ENCODE measurements at places on chromosomes 1 and 21.

DNA sequence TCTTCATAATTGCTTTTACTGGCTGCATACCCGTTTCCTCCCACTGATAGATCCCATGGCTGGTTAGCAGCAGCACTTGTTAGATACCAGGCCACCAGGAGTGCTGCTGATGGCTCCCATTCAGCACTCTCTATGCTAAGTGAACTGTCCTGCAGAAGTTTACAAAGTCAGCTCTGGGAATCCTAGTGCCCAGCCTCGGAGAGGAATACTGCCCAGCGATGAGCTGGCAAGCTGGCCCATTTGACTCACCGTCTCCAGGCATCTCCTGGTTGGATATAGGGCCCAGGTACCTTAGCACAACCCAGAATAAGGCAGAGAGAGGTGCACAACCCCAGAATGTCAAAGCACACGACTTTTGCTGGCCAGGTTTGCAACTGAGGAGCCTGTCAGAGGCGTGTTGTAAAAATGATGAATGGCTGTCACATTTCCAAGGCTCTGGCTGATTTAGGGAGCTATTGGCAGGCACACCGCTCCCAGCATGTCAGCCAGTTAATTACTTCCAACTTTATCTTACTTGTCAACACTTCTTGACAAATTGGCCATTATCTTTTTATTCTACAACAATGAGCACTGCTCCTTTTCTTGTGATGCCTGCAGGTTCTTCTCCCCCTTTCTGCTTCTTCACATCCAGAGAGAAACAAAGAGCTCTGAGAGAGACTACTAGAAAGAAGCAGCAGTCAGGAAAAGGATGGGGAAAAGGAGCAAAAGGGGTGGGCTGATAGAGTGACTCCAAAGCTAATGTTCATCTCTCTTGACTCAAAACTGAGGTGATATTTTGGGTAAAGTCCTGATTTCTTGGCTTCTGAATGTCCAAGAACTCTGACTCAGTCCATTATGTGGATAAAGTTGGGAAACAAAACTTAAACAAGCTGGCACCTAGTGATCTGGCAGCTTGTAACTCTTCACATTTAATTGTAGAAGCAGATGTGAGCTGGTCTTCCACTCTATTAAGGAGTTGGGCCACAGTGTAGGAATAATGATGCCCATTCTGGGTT is 10.8 kb upstream of the ANGPTL7 start:
- DNase-seq, result no peak

GRCh38 chr21:26148071-26148839 is 22.3 kb downstream of the APP start:
- DNase-seq, result no peak

DNA sequence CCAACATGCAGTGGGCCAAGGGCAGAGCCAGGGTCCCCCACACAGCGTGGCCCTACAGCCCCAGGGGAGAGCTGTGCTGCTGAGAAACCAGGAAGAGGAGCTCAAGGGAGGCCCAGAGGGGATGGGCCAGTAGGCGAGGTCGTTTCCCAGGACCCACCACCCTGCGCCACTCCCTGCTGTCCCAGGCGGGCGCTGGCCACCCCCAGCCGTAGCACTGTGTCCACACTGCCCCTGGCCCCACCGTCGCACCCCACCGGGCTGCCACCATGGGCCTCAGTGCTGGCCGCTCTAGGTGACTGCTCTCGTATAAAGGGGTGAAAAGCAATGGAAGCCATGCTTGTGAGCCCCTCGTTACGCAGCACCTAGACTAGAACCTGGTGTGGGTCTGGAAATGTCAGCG is 22.4 kb downstream of the NADK start:
- no peak for DNase-seq

DNA sequence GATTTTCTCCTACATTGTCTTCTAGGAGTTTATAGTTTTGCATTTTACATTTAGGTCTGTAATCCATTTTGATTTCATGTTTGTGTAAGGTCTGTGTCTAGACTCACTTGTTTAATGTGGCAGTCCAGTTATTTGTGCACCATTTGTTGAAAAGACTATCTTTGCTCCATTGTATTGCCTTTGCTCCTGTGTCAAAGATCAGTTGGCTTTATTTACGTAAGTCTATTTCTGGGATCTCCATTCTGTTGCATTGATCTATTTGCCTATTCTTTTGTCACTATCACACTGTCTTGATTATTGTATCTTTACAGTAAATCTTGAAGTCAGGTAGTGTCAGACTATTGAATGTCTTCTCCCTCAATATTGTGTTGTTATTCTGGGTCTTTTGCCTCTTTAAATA is 49.7 kb upstream of the RGS2 start:
- no peak for DNase-seq

- DNase-seq, result no peak
Measured at GRCh38 chr21:25700741-25701140, 34.0 kb downstream of the ATP5PF start.

DNA sequence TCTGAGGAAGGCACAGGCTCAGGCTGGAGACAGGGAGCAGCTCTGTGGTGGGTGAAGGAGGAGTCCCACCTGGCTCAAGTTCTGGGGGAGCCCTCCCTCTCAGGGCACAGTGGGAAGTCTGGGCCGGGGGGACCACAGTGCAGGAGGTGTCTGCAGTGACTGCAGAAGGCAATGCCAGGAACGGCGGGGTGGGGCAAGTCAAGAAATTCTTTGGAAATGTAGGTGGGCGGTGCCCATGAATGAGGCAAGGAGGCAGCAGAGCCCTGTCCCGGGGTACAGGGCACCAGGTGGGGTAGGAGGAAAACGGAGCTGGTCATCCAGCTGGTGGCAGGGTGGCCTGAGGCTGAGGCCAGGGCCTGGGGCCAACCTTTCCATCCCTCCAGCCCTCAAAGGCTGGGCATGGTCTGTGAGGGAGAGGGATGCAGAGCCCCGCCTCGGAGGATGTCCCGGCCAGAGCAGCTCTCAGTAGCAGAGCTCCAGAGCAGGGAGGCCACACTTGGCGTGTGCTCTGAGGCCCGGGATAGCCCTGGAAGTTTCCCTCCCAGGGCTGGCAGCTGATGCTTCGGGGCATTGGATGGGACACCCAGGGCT is 4.7 kb downstream of the TFF3 start:
- DNase-seq, result no peak

GRCh38 chr1:185595835-185596667 is 138.1 kb upstream of the HMCN1 start:
- DNase-seq, result peak; percentile 46

DNA sequence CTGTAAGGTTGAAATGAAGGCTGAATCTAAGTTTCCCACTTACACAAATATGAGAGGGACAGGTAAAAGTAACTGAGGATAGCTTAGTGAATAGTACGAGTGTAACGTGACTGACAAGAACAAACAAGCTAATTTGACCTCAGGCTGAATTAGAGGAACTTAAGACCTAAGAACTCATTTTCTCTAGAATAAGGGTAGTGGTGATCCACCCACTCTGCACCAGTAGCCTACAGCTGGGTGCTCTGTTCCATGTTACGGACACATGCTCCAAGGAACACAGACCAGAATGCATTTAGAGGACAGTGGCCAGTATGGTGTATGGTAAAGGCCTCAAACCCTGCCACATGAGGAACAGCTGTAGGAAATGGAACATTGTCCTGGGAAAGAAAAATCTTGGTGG is 14.9 kb upstream of the TMEM9 start:
- DNase-seq, result no peak

- no peak for DNase-seq
Measured at GRCh38 chr1:82813386-82813785, 1012.7 kb downstream of the ADGRL2 start.

DNA sequence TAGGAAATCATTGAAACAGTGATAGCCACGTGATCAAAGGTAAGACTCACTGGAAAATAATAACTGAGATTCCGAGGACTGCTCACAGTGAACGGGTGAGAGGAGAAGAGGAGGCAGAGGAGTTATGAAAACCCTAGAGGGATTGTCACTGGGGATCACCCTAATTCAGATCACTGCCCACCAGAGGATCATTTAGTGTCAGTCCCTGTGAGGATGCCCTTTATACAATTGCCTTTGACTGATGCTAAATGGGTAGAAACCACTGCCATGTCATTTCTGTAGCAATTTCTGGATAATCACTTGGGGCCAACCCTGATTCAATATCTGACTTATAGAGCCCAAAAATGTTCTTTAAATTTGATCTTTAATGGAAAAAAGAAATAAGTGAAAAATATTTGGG is 14.1 kb upstream of the VAV3 start:
- DNase-seq, result no peak

DNA sequence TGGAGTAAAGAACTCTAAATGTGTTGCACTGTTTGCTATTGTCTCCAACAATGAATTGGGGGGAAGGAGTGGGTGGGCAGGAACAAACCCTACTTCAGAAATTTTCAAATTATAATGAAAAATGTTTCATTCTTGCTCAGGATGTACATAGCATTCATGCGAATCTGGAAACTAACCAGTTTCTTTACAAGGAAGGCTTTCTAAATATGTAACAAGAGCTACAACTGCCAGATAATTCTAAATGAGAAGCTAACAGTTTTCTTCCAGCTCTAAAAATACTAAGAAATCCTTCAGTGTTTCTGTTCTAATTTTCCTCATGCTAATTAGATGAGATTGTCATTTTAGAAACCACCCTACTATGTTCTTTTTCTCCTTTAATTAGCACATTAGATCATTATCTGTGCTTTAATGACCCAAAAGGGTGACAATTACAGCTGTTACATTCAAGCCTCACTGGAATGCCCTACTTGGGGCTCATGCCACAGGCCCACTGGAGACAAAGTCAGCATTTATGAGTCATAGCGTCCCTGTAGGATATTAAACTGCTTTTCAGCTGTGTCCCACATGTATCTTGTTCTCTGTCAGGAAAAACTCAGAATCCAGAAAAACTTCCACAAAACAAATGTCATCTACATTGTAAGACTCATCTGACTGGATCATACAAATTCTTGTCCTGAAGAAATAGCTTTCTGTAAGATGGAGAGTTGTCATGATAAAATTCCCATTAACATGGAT is 804.6 kb upstream of the CXADR start:
- no peak for DNase-seq

DNA sequence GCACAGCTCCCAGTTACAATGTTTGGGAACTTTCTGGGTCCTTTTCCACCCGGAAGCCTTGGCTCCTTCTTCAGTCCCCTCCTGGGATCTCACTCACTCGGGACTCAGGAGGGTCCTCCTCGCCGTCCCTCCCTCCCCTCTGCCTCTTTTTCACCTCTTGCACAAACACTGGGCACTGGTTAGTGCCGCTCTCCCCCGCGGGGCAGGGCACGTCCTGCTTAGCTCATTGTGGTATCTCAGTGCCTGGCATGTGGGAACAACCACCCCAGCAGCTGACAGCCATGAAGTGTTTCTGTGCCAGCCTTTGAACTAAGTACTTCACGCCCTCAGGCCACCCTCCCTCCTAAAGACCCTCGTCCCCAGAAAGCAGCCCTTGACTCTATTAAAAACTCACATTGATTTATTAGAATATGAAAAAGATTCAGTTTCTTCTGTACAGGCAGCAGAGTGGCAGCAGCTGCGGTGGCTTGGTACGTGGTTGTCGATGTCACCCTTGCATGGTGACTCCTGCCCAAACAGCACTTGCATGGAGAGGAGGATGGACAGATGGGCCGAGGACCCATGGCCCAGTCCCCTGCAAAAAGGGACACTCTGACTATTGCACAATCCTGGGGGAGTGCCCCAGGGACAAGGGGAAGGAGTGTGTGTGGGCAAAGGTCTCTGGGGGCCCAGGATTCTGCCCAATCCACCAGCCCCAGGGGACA is 56.3 kb downstream of the SLC9A1 start:
- DNase-seq, result no peak

- DNase-seq, result no peak
Measured at GRCh38 chr1:30780409-30780808, 22.8 kb upstream of the LAPTM5 start.

DNA sequence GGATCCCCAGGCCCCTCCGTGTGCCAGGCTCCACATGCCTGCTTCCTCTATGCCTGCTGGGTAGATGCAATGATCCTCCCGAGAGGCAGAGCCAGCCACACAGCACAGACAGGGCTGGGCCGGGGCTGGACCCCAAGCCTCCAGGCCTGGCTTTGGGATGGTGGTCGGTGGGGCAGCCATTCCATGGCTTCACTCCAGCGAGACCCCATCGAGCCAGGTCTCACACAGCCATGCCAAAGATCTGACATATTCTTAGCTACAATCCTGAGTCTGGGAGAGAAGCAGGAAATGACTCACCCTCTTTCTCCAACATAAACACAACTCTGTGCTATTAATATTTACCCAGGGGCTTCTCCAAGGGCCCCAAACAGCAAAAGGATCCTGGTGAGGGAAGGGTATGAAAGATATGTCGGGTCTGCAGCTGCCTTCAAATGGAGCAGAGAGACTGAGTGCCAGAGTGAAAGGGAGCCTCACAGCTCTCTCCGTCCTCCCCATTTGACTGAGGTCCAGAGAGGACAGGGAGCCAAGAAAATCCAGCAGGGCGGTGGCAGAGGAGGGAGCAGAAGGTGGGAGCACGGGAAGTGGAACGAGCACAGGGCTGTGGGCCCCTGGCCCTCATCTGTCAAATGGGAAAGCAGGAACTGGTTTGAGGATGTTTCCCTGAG is 639.5 kb downstream of the MATN1 start:
- no peak for DNase-seq

DNA sequence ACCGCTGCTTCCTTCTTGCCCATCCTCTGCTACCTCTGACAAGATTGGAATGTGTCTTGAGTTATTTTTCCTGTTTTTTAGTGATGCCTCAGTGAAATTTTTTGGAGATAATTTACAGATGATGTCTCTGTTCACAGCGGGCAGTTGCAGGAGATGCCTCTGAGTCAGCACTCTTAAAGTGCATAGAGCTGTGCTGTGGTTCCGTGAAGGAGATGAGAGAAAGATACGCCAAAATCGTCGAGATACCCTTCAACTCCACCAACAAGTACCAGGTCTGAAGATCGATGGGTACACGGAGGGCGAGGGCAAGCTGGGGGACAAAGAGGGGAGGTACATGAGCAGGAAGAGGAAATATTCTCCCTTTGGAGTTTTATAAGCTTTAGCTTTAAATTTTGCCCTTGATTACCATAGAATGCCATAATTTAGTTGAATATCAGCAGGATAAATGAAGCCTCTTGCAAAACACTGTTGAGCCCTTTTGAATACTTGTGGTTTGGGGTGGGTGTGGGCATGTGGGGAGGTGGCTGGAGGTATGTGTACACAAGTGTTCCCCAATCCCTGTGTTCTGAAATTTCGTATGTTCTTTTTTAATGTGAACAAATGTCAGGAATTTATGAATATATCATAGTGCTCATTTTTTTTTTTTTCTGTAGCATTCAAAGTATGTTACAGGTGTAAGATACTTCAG is 19.8 kb downstream of the ATP1A1 start:
- no peak for DNase-seq

GRCh38 chr21:27515676-27516075 is 548.8 kb upstream of the ADAMTS5 start:
- no peak for DNase-seq

GRCh38 chr1:41696381-41696780 is 211.9 kb upstream of the EDN2 start:
- no peak for DNase-seq

GRCh38 chr1:210132582-210132981 is 100.0 kb upstream of the SERTAD4 start:
- no peak for DNase-seq

- no peak for DNase-seq
Measured at GRCh38 chr1:56890229-56890628, 35.6 kb downstream of the C8A start.

GRCh38 chr1:31702836-31703404 is 897 bp downstream of the COL16A1 start:
- no peak for DNase-seq

- DNase-seq, result no peak
Measured at GRCh38 chr1:229086091-229086490, 184.8 kb upstream of the RAB4A start.
